Activated T-helper 9 cell treated with anti-CD3 and anti-CD28 coated beads, Interleukin-2, amount 50 U/mL, for 16 hours (primary cell): ENCODE measurements at places on chromosomes 13 and 19.

DNA sequence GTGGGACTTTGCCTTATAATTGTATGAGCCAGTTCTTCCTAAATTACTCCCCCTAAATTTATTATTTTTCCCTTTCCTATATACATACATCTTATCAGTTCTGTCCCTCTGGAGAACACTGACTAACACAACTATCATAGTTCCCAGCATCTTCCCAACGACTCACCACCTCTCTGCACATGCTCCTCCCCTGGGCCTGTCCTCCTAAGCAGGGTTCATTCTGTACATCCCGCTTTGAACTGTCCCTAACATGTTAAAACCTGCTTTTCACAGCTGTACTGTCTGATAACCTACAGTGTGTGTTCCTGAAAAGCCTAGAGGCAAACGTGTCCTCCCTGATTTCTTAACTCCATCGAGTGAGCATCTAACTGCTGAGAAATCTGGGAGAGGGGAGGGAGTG is 141.7 kb downstream of the EFNB2 start:
- DNase-seq = no peak

GRCh38 chr13:111166882-111167675 is 52.0 kb downstream of the ARHGEF7 start:
- no peak for DNase-seq

- no peak for DNase-seq
These were observed 34.8 kb upstream of the NDFIP2 start for GRCh38 chr13:79445968-79446645.

GRCh38 chr13:32056316-32056715 is 24.7 kb downstream of the FRY start:
- no peak for DNase-seq

- no peak for DNase-seq
These were observed 121.5 kb downstream of the LHFPL6 start for GRCh38 chr13:39481491-39481890.
